HAP-1 (cell line): ENCODE measurements at places on chromosomes 16 and 17.

- DNase-seq, result no peak
Measured at GRCh38 chr17:40556198-40556661, 9.0 kb downstream of the CCR7 start.

DNA sequence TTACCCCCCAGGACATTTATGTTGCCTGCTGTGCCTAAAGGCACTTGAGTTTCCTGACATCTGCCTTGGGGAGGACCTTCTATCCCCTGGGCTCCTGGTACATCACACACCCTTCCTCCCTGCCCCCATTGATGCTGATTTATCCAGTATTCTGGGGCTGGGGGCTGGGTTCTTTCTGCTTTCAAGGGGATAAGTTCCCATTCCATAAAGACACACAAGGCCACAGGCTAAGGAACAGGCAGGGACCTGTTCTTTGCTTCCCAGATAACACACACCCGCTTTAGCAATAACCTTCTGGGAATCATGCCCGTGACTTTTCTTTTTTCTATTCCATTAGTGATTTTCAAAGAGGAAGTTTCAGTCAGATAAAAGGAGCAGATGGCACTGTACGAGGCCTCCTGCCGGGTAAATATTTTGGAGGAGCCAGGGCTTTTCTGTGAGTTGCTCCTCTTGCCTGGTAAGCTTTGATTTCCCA, 30.6 kb downstream of the CHD9 start:
- no peak for DNase-seq

DNA sequence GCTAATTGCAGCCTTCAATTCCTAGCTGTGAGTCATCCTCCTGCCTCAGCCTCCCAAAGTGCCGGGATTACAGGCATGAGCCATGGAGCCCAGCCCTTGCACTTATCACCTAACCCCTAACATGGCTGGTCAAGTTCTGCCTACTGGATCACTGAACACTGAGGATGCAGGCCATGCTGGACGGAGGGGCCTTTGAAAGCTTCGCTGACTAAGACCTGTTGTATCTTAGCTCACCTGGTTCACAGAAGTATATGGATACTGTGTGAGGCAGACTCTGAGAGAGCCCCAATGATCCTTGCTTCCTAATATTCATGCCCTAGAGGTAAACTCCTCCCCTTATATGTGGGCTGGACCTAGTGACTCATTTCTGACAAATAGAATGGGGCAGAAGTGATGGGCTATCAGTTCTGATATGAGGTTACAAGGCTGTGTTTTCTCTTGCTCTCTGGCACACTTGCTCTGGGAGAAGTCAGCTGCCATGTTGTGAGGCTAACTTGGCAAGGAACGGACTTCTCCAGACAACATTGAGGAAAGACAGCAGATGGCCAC, 11.7 kb upstream of the TMIGD1 start:
- DNase-seq, result no peak

- DNase-seq, result no peak
Measured at GRCh38 chr17:81342269-81343070, 47.4 kb upstream of the SLC38A10 start.

GRCh38 chr16:89505204-89506112, 2.7 kb upstream of the SPG7 start:
- no peak for DNase-seq

- no peak for DNase-seq
Measured at GRCh38 chr17:5234645-5235576, at the start of gene SCIMP. SCIMP (minus strand) TSS chr17:5234860; CDS start chr17:5234755, 105 bp downstream.

DNA sequence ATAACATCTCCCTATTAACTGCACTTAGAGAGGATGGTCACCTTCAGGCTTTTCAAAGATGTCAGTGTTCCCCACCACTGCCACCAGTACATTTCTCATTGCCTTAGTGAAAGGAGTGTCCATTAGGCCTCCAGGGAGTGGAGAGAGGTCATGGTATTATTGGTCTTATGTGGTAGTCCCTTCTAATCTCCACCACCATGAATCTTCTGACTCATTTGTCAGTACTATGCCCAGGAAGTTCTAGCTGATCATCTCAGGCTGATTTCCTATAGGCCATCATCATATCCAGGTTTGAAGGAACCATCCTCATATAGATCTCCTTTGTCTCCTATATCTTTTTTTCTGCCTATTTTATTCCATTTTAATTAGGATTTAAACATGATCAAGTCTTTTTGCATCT, 221.5 kb downstream of the CYB561 start:
- no peak for DNase-seq

DNA sequence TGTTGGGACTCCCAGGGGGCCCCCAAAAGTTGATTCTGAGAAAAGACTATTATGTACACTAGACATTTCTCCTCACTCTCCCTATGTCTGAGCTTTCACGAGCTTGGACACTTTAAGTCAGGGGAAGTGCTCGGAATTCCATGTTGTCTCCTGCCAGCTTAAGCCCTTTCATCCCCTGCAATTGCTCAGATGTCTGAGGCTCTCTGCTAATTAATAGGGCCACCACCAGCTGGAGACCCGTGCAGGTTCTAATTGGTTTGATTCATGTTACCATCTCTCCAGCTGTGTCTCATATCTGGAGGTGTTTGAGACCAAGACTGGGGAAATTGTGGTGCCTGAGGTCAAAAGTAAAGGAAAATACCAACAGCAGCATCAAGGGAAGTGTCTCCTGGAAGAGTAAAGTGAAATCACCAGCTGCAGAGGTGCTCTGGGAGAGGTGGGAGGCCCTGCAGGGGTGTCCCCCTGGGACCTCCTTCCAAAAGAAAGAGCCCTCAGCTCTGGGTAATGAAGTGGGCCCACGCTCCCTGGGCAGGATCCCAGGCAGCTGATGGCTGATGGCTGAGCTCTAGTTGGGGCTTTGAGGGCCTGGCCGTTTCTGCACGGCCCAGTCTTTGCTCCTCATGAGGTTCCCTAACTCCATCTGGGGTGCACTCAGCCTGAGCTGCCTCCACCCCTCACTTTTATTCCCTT, 5.8 kb upstream of the UTS2R start:
- no peak for DNase-seq
